Mesothelial cell of epicardium (in vitro differentiated cells): ENCODE measurements at places on chromosomes 13 and 19.

DNA sequence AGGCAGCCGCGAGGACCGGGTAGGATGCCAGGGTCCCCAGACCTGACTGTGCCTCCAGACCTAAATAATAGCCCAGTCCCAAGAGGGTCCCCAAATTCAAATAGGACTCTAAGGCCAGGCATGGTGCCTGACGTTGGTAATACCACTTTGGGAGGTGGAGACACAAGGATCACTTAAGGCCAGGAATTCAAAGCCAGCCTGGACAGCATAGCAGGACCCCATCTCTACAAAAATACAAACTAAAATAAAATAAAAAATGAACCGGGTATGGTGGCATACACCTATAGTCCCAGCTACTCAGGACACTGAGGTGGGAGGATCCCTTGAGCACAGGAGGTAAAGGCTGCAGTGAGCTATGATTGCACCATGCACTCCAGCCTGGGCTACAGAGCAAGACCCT is 5.4 kb upstream of the APLP1 start:
- DNase-seq: no peak

GRCh38 chr13:77980592-77980991 is 62.0 kb upstream of the EDNRB start:
- DNase-seq: no peak

GRCh38 chr13:44920013-44920412 is 69.3 kb downstream of the NUFIP1 start:
- no peak for DNase-seq

- no peak for DNase-seq
Measured at GRCh38 chr13:43489233-43489632, 297.5 kb downstream of the ENOX1 start.

DNA sequence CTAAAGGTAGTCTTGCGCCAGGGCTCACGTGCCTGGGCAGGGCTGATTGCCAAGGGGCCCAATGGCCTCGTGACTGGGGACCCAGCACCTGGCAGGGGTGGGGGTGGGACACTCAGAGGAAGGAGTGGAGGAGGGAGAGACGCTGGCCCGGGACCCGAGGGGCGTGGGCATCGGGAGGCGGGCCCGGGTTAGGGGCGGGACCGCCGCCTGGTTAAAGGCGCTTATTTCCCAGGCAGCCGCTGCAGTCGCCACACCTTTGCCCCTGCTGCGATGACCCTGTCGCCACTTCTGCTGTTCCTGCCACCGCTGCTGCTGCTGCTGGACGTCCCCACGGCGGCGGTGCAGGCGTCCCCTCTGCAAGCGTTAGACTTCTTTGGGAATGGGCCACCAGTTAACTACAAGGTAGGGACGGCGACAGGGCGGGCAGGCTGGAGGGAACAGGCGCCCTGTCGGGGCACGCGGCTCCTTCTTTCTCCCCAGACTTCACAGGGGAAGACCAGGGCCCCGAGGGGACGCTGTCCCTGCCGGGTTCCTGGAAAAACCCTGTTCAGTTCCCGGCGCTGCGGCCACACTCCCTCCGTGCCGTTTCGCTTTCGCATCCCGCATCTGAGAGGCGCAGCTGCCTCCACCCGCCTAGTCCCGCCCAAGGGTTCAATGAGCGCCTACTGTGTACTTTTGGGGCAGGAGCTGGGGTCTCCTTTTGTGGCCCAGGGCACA is at the start of gene IFI30:
Gene IFI30 (plus strand): TSS at position 242 of the 717 bp plus-strand sequence. CDS start 29 bp downstream, at position 271.
- DNase-seq: no peak

DNA sequence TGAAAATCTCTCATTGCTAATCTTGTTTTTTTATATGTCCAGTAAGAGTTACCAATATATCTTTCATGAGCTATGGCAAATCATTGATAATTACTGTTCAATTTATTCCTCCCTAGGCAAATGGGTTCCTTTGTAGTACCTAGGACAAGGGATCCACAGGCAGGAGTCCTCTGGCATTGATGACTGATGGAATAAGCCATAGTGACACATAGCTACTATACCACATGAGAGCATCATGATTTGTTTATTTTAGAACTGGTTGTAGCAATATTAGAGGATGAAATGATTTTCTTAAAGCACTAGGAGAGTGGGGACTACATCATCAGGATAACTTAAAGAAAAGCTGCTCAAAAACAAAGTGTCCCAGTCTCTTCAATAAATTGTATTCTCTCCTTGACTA is 21.7 kb upstream of the MAB21L1 start:
- no peak for DNase-seq

DNA sequence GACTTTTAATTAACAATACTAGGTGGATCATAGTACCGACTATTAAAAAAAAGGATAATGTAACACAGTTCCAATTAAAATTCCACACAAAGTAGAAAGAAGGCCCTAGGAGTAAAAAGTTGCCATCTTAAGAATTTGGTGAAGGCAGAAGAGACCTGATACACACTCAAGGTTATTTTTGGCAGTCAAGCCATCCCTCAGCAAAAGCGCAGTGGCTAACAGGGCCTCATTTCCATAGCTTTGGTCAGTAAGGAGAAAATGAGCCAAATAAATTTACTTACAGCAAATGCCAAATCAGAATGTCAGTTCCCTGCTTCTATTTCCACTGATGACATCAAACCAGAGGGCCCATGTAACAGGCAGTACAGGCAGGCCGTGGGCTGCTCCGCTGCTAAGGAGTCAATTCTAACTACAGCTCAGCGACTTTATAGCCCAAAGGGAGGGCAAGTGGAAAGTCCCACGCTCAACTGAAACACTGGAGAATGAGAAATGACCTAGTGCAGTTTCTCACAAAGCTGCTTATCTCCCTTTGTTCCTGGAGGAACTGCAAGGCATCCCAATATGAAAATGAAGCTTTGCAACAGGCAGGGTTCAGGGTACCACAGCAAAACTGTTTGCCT is 6.3 kb downstream of the ARGLU1 start:
- DNase-seq: no peak

GRCh38 chr19:5943045-5943444 is 29.0 kb downstream of the CAPS start:
- DNase-seq: no peak

GRCh38 chr13:45500492-45501174 is 35.9 kb downstream of the COG3 start:
- DNase-seq: no peak

DNA sequence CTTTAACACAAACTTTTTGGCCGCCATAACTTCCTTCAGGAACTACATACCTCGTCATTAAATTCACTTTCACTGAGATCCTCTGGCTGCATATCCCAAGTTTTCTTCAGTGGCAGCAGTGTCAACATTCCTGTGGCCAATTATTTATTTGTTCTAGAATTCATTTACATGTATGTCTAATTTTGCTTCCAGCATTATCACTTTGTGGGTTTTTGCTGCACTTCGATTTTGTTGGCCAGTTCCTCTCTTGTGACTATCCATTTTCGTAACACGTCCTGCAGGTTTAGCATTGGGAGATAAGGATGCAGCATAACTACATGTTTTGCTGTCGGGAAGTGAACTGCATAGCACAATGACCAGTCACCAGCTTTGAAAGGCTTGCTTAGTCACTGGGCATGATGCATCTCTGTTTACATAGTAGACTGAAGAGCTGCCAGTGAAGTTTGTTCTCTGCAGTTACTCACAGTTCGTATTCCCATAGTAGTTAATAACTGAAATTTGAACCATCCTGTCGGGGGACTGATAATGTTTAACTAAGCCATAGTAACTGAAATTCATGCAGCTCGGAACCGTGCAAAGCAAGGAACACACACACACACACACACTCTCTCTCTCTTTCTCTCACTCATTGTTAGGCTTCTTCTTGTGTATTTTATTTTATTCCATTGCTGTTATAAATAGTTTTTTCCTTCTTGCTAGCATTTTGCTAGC is 28.3 kb downstream of the ZNF507 start:
- no peak for DNase-seq

DNA sequence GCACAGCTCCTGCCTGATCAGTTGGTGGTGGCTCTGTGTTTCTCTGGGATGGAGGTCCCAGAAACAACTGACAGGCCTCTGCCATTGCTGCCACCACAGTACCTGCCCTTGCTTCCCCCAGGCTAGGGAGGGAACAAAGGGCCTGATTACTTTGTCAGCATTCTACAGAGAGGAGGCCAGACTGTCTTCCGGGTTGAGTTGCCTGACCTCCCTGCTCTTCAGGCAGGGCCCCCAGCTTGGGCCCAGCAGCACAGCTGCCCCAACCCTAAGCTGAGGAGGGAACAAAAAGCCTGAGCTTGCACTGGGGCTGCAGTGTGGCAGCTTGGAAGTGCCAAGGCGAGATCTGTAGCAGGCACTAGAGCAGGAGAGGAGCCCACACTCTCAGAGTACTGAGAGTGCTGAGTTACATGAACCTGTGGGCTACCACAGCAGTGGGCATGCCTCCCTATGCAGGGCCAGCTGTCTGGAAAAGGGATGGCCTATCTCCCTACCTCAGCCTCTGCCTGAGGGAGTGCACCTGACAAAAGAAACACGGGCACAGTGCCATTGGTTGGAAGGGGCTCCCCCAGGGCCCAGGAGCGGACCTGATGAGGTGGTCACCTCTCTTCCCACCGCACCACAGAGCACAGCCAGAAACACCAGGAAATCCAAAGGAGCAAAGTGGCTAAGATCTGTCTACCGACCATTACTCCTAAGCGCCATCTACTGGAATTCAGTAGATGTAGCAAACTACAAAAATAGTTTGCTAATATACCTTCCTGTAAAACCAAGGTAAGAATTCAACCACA is 24.4 kb downstream of the SLC25A15 start:
- no peak for DNase-seq

DNA sequence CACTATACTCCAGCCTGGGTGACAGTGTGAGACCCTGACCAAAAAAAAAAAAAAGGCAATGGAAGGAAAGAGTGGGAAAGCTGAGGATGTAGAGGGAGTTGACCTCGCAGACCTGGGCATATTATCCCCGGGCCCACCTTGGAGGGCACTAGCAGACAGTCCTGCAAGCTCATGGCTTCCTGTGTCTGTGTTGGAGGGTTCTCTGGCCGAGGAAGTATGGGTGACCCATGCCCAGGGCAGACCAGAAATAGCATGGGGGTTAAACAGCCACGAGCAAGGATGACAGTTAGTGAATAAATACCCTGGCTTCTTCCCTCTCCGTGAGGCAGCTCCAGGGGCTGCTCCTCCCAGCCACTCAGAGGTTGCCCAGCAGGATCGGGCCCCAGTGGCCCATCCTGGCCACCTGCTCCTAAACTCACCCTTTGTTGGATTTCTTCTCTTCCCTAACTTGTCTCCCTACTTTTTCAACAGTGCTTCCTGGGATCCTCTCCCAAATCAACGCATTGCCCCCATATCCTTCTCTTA is 485.8 kb downstream of the ZNF536 start:
- DNase-seq: no peak

DNA sequence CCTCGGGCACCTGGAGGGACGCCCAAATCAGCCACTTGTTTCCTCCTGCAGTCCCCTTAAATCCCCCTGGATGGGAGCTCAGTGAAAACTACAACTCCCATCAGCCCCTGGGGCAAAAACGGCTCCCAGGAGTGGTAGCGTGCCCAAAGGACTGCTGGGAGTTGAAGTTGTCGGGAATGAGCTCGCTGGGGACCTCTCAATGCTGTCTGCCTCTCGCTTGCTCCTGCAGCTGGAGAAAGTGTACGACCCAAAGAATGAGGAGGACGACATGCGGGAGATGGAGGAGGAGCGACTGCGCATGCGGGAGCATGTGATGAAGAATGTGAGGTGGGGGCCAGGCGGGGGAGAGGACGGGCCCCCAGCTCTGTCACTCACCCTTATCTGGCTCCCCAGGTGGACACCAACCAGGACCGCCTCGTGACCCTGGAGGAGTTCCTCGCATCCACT is 14.7 kb upstream of the DHDH start:
- no peak for DNase-seq

DNA sequence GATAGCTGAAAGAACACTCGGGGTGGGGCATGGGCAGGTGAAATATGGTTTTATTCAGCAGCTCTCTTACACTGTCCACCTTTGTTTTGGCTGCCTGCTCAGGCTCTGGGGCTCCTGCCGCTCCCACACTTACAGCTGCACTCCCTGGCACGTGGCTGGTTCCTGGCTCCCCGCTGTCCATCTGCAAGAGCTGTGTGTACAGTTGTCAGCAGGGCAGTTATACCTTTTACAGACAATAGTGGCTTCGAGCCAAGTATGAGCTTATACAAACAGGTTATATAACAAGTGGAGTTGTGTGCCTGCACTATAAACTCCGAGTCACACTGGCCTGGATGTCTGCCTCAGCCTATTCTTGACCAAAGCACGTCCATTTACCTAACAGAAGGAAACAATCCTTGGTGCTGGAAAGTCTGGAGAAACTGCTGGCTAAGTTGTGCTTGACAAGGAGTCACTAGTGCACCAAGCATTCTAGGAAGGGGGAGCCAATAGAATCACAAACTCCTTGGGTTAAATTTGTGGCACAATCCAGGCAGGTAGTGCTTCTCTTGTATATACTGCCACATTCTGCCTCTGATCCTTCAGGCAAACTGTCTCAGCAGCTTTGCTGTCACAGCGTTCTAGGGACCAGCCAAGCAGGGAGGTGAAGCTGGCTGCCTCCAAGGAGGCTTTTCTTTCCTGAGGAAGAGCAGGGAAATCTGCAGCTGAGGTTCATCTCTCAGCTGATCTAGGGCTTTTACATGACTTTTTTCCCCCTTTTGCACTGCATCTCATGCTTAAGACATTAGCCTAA is 68.2 kb downstream of the NHLRC3 start:
- DNase-seq: no peak

DNA sequence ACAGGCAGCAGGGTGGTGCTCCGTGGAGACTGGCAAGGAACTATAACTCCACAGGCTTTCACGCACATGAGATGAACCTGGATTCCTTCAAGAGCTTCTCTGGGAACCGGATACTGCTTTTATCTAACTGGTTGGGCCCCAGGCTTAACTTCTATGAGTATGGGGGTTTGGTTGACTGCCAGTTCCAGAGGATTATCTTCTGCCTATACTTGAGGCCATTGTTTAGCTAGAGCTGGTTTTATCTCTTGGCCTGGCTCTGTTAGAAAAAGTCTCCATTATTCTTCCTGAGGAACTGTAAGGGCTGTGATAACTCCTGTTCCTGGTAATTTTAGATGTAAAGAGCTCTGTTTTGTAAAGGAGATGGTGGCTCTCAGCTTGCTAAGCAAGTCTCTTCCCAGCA is 40.9 kb downstream of the ZNF846 start:
- DNase-seq: no peak

DNA sequence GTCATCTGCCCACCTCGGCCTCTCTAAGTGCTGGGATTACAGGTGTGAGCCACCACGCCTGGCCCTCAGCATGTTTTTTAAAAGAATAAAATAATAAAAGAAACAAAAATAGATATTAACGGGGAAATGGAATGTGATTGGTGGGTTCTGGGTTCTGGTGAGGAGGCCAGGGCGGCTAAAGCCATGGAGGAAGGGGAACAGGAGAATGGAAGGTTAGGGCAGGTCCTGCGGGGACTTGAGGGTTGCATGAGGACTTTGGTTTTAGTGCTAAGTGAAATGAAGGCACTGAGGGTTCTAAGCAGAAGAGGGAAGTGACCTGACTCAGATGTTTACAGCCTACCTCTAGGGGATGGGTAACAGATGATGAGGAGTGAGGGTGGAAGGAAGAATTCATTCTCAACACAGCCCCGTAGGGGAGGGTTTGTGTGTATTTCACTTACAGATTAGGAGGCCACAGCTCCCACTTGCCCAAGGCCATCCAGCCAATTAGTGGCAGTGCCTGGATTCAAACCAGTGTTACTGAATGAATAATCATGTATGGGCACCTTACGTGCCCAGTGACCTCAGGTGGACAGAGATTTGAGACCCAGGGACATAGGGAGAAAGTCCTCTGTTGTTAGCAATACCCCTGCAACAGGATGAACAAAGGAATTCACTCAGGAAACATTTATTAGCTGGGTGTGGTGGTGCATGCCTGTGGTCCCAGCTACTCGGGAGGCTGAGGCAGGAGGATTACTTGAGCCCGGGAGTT is 6.7 kb upstream of the MRPL4 start:
- no peak for DNase-seq
